ENCODE measurements at places on chromosomes 13 and 19.

DNA sequence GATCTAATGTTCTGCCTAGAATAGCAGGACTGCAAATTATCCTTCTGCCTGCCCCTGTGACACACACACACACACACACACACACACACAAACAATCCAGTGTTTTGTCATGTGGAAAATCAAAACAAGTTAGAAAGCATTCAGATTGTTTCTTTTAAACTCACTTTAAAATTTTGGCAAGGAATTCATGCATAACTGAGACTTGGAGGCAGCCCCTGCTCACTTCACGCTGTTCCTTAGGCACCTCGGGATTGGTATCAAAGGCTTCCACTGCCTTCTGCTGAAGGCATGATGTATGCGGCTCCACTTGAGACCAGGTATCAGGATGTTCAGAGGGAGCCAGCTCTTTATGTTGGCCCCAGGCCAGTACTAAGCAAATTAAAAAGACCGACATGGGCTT, 158.7 kb downstream of the OXGR1 start:
- peak; percentile 79 for DNase-seq

DNA sequence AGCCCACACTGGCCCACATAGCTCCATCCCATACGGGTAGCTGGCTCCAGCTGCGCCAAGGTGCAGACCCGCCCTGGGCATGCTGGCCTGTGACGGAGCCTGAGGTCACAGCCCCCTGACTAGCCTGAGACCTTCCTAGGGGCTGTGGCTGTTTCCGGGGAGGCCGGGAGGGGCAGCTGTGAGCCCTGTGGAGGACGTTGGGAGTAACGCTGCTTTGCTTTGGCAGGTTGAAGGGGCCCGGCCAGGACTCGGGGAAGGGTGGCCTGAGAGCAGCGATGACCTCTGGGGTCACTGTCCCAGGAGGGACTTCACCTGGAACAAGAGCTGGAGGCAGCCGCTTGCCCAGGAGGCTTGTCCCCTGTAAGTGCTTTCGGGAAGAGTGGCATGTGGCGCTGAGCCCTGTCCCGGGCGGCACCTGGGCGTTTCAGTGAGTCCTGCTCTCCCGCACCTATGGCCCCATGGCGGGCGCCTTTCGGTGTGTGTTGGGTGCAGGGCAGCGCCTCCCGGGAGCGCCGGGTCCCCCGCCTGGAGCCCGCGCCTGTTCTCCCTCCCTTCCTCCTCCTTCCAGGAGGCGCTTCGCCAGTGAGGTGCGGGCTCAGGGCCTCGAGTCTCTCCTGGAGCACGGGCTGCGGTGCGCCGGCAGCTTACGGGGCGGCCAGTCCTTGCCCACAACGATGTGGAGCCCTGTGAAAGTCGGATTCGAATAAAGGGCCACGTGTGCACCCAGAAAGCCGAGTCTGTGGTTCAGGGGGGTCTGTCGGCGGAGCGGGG, 1.1 kb upstream of the FAM174C start:
- no peak for DNase-seq

DNA sequence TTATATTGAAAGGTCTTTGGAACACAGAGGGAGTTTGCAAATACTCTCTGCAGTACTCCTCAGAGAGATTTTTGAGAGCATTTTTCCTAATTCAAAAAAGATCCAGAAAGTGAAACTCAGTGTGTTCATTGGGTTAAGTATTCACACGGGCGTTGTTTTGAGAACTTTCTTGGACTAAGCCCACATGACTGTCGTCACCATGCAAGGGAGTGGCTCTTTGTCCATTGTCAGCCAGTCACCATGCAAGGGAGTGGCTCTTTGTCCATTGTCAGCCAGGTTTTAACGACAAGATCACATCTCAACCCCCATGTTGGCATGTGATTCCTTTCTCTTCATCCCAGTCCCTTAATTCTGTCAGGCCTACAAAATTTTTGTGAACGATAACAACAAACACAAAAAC, 81.2 kb upstream of the STK24 start:
- DNase-seq = peak; percentile 37

DNA sequence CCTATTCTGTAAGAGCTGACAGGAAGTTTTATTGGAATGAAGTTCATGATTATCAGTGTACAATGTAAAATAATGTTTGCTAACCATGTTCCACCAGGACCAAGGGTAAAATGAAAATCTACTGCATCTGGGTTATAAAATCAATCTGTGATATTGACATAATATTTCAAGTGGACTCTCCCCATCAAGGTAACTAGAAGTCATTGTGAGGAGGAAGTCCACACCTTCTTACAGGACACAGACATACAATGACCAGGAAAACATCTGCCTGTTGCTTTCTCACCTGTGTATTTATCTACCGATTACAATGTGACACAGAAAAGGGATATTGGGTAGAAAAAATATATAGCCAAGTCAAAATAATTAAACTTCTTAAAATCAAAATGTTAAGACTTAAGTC, 140.7 kb upstream of the RFC3 start:
- no peak for DNase-seq

DNA sequence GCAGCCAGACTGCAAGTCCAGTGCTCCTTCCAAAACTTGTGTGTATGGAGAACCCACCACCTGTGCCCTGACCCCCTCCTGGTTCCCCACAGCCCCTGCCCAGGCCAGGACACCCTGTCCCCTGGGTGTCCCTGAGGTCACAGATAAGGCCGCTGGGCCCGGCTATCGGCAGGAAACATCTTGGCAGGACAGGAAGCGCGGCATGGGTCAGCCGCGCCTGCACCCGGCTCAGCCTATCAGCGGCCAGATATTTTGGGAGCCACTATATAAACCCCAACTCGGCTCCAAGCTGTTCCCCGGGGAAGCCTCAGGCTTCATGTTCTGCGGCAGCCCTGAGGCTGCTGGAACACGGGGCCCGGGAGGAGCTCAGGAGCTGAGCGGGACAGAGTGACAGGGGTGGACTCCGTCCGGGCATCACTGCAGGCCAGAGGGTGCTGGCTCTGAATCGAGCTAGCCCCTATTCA, 60.8 kb downstream of the AP1M1 start:
- DNase-seq = peak; percentile 32

DNA sequence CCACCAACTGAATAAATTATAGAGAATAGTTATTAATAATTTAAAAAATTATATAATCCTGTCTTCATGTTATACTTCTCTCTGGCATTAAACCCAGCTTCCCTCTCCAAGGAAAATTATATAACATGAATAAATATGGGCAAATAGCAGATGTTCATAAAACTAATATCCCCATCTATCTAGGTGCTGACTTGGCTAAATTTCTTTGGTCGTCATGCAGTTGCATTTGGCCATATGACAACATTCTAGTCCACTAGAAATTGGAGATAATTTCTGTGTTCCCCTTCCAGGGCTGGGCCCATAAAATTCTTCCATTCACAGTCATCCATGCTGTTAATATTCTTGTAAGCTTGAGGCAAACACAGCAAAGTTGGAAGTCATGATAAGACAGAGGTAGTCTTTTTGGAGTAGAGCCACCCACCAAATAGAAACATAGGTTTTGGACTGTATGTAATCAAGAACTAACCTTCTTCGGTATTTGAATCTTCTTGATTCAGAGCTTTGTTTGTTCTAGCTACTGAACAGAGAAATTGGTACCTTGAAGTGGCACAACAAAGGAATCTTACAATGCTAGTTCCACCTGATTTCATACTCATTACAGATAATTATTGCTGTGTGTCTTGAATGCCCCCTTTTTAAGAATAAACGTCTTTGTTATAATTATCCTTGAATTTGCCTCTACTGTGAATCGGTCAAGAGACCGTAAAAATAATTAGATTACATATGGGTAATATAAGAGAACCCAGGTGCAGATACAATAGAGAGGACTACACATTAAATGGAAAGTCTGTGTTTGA, 678.5 kb upstream of the PCDH20 start:
- no peak for DNase-seq

DNA sequence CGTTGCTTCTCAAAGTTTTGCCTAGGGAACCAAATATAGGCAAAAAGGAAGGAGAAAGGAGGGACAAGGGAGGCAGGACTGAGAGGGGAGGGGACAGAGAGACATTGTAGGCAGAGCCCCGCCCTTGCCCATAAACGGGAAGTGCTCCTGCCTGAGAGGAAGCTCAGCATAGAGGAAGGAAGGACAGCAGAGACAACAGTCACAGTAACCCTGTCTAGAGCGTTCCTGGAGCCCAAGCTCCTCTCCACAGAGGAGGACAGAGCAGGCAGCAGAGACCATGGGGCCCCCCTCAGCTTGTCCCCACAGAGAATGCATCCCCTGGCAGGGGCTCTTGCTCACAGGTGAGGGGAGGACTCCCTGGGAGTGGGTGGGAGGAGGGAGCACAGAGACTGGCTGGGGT, at the start of gene CEACAM21:
TSS of gene CEACAM21 (plus strand) at position 169 of the 400 bp plus-strand sequence. CDS start at position 278, 109 bp downstream.
- peak; percentile 21 for DNase-seq

DNA sequence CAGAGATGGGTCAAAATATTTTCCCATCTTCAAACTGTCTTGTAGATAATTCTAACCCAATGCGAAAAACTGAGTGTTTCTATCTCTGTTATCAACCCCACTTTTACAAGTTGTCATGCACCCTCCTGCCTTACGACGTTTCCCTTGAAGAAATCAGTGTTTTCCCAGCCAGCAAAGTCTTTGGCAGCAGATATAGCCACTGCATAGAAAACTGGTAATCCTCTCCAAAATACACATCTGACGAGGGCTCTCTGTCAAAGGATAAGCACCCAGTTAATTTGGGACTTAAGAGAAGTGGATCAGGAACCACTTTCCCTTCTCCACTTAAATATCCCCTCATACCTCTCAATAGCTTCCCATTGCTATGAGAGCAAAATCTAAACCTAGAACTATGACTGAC, 351.9 kb upstream of the MIR17HG start:
- no peak for DNase-seq

- DNase-seq = no peak
These were observed 28.1 kb downstream of the KEAP1 start for GRCh38 chr19:10474962-10475451.

DNA sequence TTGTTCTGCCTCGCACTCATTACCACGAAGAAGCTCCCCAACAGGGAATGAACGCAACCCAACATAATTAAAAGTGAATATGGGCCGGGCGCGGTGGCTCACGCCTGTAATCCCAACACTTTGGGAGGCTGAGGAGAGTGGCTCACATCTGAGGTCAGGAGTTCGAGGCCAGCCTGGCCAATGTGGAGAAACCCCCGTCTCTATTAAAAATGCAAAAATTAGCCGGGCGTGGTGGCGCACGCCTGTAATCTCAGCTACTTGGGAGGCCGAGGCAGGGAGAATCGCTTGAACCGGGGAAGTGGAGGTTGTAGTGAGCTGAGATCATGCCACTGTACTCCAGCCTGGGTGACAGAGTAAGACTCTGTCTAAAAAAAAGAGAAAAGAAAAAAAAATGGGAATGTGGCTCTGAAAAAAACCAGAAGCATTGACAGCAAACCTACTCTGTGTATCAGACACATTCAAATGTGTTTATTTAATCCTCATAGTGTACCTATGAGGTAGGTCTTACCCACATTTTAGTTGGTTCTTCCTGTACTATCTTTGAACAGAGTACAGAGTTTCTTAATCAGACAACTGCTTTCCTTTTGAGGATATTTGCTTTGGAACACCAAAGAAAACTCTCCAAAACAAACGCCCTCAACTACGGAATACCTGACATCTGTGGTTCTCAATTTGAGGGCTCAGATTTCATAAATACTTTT, 70.0 kb downstream of the NUFIP1 start:
- no peak for DNase-seq

- DNase-seq = no peak
These were observed 30.5 kb downstream of the MLLT1 start for GRCh38 chr19:6249296-6249695.

DNA sequence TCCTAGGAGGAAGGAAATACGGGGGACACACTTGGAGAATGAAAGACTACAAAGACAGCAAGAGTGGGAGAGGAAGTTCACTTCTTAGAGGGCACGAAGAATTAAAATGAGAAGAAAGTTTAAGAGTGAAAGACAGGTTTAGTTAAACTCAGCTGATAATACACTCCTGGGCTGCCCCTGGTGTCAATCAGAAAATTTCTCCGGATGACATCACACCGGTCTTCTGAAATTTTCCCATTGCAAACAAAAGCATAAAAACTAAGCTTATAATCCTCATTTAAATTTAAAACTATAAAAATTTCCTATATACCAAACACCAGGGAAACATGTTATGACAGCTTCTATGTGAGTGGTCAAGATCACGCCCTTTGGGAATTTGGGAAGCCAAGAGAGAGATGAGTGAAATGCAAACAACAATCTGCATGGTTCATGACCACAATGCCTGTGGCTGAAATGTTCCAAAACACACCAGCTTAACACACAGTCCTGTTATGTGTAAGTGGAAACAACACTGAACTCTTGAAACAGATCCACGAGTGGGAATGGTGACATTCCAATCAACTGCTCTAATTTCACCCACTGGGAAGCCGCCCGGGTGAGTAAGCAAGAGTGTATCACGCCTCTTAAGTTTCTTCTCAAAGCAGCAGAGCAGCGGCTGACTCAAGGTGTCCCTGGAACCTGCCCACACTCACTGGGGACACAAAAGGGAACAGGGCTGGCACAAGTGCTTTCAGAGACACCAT, 49.0 kb downstream of the BRD4 start:
- peak; percentile 82 for DNase-seq

DNA sequence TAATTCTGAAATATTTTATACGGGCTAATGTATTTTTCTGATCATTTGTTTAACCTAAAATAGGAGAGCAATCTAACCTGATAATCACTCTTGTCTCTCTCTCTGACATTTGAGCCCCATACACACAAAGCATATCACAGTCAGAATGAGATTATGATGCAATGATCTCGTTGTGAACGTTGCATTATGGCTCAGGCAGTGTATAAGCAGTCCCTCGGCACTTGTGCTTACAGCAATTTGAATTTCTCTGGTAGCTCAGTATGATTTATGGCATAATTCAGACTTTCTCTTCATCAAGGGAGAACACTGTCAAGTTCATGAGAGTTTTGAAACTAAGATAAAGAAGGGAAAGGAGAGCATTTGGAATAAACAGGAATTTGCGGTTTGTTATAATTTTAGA, 256.1 kb downstream of the DACH1 start:
- no peak for DNase-seq

GRCh38 chr13:32116210-32116609, 84.6 kb downstream of the FRY start:
- no peak for DNase-seq

- DNase-seq = no peak
These were observed 152.5 kb upstream of the MAB21L1 start for GRCh38 chr13:35629026-35629425.

DNA sequence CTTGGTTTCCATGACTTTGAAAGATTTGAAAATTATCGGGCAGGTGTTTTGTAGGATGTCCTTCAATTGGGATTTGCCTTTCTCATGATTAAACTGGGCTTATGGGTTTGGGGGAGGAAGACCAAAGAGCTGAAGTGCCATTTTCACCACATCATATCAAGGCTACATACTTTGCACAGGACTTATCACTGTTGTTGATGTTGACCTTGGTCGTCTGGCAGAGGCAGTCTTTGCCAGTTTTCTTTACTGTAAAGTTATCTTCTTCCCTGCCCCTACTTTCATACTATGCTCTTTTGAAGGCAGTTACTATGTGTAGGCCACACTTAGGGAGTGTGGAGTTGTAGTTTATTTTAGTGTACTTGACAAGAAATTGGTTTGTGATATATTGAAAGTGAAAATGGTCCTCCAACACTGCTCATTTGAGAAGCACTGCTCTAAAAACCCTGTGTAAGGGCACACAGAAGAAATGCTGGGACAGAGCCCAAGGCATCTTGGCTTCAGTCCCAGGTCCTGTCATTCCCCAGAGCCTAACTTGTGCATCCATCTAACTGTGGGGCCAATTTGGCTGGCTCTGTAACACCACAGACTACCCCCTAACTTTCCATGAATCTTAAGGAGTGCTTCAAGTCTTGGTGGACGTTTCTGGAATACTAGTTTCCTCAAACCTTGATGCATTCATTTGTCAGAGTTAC, 384.9 kb downstream of the KCNRG start:
- peak; percentile 77 for DNase-seq

Data from thyroid gland (tissue), 4 donors.